Activated CD8-positive, alpha-beta T cell treated with anti-CD3 and anti-CD28 coated beads, Interleukin-2, amount 10 ng/mL, durations not matched to agents 7 days and 5 days (primary cell): ENCODE measurements at places on chromosomes 13 and 19.

DNA sequence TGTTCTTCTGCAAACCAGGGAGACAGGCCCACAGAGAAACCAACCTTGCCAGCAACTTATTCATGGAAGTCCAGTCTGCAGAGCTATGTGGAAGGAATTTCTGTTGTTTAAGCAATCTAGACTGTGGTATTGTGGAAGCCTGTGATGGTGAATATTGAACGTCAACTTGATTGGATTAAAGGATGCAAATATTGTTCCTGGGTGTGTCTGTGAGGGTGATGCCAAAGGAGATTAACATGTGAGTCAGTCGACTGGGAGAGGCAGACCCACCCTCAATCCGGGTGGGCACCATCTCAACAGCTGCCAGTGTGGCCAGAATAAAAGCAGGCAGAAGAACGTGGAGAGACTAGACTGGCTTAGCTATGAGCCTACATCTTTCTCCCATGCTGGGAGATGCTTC is 606.0 kb downstream of the EFNB2 start:
- H3K27ac ChIP-seq = no peak overlapping the region
- H3K4me1 ChIP-seq = no peaks in the 10 kb centered on the region
- no peaks in the 10 kb centered on the region for H3K36me3 ChIP-seq
- no peak for DNase-seq
- no peaks in the 10 kb centered on the region for H3K27me3 ChIP-seq

- H3K4me1 ChIP-seq = peaks cover 21% of the 10 kb centered on the region
- H3K4me3 ChIP-seq = no peak overlapping the region
- no peak for DNase-seq
- H3K27ac ChIP-seq = no peak overlapping the region
- no peaks in the 10 kb centered on the region for H3K36me3 ChIP-seq
Observed at GRCh38 chr13:28408235-28408848, 86.6 kb downstream of the FLT1 start.

DNA sequence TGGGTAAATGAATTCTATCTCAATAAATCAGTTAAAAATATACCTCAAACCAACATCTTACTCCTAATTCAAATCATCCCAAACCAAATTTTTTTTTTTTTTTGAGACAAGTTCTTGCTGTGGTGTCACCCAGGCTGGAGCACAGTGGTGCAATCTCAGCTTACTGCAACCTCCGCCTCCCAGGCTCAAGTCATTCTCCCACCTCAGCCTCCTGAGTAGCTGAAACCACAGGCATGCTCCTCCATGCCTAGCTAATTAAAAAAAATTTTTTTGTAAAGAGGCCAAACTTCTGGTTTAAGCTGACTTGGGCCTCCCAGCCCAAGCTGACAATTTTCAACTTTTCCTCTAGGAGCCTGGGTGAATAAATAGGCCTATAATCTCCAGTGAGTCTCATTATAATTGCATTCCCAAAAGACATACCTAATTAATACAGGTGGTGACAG is 22.1 kb upstream of the OLFM2 start:
- H3K4me1 ChIP-seq = no peaks in the 10 kb centered on the region
- no peak overlapping the region for H3K27ac ChIP-seq
- no peak overlapping the region for H3K4me3 ChIP-seq
- DNase-seq = no peak

- DNase-seq = no peak
- no peaks in the 10 kb centered on the region for H3K27me3 ChIP-seq
- no peaks in the 10 kb centered on the region for H3K4me1 ChIP-seq
- no peak overlapping the region for H3K4me3 ChIP-seq
- H3K27ac ChIP-seq = no peak overlapping the region
- peaks cover 20% of the 10 kb centered on the region for H3K36me3 ChIP-seq
Observed at GRCh38 chr19:35784503-35785338, 9.4 kb downstream of the ARHGAP33 start.

- no peaks in the 10 kb centered on the region for H3K27me3 ChIP-seq
- H3K4me1 ChIP-seq = no peaks in the 10 kb centered on the region
- no peak overlapping the region for H3K27ac ChIP-seq
- DNase-seq = no peak
Observed at GRCh38 chr13:69903081-69903480, 204.5 kb upstream of the ATXN8OS start.

GRCh38 chr13:109672545-109672944 is 113.8 kb downstream of the IRS2 start:
- no peak overlapping the region for H3K27ac ChIP-seq
- H3K27me3 ChIP-seq = no peaks in the 10 kb centered on the region
- no peaks in the 10 kb centered on the region for H3K4me1 ChIP-seq
- H3K4me3 ChIP-seq = no peak overlapping the region
- DNase-seq = no peak
